ENCODE measurements at places on chromosomes 5 and 9.

- DNase-seq, result no peak
These were observed 72.2 kb upstream of the EPB41L4A start for GRCh38 chr5:112491257-112491656.

DNA sequence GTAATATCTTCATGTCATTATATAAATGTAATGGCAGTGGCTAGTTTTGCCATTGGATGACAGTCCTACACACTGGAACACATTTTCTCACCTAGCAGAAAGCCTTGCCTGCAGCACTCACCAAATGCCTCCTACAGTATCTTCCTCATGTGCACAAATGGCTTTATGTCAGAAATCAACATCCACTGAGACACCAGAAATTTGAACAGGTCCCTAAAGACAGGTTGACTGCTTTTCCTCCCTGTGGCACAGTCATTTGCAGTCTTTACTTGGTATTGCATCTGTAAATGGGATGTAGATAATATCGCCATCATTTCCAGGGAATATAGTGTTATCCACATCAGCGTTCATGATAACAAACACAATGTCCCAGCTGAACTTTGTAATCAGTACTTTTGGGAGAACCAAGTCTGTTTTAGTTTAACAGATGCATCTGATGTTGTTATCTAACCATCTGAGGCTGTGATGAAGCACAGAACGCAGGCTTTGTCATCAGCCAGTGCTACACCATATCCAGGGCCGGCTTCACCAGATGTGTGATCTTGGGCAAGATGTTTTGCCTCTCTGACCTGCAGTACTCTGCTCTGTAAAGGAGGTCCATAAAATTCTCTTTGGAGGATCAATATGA lies 83.9 kb upstream of the TAS2R1 start:
- DNase-seq, result no peak

DNA sequence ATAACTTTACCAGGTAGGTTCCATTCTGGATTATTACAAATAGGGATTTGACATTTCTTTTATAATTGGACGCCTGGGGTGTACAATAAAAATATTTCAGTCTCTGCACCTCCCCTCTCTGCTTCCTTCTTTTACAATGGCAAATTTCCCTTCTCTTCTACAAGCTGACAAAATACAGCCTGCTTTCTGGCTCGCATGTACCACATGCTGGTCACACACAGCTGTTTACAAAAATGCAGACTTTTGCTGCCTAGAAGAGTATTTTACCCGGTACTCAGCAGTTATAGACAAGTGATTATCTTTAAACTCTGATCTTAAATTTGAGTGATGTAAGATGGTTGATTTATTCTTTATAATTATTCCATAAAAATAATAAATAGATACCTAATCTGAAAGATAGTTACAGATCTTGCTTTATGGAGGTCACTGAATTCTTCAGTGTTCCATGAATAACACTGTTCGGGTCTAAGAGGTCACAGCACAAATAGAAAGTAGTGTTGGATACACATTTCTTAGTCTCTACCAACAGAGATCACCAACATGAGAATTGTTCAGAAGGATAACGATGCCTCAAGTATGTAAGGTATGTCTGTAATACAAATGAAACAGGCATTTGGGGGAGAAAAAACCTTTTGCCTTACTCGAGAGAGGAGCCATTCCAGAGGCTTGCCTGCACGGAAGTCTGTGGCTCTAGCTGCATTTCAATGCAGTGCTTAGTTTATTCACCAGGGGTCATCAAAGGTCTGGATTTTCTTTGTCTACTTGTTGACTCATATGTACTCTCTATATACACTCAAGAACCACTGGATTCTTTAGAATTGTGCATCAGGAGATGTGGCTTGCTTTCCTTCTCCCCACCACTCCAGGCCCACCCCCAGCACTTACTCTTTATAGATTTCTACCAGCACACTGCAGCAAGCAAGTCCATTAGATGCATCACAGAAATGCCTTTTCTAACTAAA lies 206.6 kb upstream of the RFX3 start:
- peak; percentile 60 for DNase-seq

DNA sequence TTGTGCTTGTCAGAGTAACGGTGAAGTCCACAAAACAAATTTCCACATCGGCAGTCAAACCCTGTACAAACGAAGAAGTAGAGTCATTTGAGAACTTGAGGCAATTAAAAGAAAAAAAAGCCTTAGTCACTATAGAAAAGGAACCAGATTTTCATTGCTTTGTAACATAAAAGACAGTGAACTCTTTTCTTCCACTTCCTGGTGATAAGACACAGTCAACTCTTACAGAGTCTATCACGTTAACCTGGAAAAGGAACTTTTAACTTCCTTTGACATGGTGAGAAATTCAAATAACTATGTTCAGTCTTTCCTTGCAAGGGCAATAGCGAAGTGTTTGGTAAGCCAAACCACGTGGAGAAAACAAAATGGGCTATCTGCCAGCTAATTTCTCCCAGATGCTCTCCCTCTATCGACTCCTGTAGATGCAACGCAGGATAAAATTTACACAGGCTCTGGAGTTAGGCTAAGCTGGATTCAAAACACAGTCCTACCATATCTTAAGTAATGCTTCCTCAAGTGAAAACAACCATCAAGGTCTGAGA lies 8.9 kb downstream of the ZFAND5 start:
- DNase-seq, result peak; percentile 44

DNA sequence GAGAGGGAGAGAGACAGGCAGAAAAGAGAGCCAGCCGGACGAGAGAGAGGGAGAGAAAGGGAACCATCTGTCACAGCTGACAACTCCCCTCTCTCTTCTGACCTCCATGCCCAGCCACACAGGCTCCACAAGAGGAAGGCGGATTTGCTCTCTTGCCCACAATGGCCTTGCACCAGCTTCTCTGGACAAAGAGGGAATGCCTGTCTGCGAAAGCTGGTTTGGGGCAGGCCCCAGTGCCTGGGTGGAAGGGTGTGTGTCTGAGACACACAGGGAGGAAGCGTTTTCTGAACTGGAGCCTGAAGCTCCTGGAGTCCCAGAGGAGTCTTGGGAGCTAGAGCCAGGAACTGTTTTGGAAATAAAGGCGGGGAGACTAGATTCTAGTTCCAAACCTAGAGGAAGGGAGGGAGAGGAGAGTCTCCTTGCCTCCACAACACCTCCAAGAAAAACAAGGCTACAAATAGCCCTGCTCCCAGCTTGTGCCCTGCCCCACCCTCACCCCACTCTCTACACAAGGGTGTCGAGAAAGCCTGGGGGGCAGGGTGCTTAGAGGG lies 12.5 kb downstream of the C1QTNF2 start:
- DNase-seq, result peak; percentile 84

DNA sequence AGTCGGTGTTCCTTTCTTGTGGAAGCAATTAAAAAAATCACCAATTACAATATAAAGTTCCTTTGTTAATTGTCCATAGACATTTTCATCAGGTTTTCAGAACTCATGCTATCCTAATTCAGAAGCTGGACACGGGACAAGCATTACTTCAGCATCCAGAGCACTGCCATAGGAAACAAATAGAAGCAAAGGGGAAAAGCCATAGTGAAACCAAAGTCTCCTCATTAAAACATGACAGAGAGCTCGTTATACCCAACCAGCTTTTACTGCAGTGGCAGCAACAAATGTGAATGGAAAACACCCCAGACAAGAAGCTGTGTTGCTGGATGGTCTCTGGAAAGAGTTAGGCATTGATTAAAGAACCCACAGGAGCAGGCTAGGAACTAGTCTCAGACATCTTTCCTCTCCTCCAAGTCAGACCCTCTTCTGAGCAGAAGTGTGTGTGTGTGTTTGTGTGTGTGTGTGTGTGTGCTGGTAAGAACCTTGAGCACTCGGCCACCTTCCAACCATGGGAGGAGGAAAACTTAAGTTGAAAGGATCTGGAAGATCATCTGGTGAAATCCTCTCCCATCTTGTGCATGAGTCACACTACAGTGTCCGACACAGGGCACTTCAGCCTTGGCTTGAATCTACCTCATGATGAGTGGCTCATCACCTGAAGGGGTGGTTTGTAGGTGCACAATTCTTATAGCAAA lies 162.6 kb upstream of the ADAMTS16 start:
- no peak for DNase-seq

- DNase-seq, result no peak
These were observed 3.4 kb downstream of the ASS1 start for GRCh38 chr9:130448035-130448624.

DNA sequence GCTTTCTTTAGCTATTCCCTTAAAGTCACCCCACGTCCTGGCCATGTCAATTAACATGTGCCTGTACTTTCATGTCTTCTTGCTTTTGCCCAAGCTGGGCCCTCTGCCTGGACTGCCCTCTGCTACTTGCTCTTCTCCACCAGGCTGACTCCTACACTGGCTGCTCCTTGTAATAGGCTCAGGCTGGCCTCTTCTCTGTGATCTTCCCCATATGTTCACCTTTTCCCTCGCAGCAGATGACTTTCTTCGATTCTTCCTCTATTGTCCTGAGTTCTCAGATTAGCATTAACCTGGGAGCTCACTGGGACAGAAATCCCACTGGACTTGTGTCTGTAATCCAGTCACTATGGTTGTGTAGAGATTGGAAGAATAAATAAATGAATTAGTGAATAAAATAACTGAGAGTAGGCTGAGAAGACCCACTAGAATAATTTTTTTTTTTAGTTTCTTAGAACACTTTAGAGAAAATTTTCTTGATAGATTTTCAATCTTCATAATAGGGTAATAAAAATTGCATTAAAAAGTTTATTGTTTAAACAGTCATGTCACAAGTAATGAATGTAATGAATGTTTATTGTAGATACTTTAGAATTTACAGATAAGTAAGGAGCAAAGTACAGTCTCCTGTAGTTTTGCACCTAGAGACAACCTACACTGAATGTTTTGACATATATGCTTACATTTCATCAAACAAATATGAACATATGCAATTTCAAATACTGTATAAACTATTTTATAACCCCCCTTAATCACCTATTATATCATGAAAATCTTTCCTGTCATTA lies 47.4 kb upstream of the TNFSF15 start:
- no peak for DNase-seq

GRCh38 chr9:78552802-78553201 lies 255.9 kb downstream of the PSAT1 start:
- DNase-seq, result no peak

DNA sequence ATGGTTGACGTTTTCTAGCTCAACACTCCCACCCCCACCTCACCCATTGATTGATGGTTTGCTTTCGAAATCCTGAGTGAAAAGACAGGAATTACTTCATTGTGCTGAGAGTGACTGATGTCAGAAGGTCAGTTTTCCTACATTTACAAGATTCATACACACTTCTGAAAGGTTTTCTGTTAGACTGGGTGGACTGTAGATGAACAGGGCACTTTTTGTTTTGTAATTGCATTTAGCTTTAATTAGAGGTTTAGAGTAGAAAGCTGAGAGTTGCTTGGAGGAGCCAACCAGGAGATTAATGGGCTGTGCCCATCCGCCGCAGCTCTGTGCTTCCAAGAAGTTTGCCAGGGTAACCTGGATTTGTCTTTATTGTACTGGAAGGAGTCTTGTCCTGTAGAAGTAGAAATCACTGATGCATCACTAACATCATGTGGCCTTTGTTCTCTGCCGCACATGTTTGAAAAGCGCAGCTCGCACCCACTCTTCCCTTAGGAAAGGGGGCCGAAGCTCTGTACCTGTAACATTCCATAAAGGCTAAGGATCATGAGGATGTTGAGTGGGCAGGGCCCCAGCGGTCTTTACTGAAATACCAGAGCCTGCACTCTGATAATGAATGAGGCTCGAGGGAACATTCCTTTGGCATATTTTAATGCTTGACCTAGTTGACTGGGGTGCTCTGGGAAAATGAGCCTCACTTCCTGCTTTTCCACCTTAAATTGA lies 267.6 kb upstream of the DMRT1 start:
- DNase-seq, result no peak

- DNase-seq, result no peak
These were observed 1662.4 kb upstream of the ACO1 start for GRCh38 chr9:30722065-30722464.

DNA sequence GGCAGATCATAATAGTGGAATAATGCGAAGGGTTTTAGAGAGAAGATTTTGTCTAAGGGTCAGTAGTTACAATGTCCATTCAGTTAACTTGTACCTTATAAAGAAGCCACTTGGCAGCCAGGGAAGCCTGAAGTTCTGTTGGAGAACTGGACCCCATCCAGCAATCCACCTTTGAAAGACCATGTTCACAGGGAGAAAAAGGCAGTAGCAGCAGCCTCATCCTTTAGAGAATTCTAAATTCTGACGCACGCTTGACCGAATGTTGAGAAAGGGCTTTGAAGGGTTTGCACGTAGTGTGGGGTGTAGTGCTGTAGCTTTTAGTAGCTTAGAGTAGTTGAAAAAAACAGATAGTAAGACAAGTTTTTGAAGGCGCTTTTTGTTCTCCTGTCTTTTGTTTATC lies 42.8 kb downstream of the MCCC2 start:
- no peak for DNase-seq

DNA sequence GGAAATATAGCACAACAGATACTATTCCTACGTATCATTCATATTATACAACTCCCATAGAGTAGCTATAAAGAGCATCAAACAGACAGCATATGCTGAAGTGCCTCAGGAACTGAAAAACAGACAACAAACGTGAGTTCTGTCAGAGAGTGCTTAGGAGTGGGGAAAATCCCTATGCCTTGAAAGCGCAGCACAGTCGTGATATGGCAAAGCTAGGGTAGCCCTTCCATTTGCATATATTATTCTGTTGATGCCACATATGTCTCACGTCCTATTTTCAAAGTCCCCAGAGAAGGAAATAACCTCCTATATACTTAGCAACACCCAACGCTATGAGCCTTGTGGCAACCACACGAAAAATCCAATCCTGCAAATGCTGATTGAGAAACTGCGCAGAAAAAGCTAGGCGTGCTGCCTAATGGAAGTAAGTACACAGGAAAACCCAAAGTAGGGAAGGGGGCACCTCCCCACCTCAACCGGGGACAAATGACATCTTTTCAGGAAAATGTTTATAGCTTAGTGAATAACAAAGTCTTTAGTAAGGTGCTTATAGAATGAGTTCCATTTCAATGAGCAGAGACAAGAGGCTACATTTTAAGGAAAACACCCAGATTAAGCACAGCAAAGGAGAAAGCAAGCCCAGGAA lies 105.1 kb downstream of the MED10 start:
- no peak for DNase-seq

- no peak for DNase-seq
These were observed 14.6 kb downstream of the SMARCA2 start for GRCh38 chr9:2029666-2030170.

DNA sequence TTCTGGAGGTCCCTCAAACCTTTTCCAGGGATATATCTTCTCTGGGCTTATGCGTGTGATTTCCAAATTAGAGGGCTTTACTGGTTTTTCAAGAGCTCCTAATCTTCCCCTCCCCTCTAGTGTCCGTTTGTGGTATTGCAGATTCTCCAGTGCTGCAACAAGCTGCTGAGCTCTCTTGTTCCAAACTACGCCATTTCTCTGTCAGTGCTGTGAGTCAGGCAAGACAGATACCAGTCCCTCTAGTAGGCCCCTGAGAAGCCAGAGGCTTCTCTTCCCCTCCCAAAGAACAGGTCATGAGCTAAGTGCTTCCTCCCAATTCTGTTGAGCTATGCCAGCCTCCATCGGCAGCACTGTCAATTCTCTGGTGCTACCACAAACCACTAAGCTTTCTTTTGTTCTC lies 149.5 kb downstream of the FANCC start:
- no peak for DNase-seq

DNA sequence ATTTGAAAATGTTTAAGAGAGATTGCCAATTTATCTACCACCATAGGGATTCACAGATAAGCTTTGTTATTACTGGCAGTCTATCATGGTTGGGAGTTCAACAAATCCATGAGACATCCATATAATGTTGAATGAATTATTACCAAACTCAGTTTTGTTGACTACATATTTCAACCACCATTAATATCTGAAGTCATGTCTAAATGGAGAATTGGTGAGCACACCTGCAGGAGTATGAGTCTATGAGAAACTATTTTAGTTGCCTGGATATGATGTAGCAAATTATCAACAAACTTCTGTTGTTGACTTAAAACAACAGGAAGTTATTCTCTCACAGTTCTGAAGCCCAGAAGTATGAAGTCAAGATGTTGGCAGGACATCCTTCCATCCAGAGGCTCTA lies 126.8 kb upstream of the FBXL7 start:
- no peak for DNase-seq
